ENCODE measurements at places on chromosomes 11 and 22.

DNA sequence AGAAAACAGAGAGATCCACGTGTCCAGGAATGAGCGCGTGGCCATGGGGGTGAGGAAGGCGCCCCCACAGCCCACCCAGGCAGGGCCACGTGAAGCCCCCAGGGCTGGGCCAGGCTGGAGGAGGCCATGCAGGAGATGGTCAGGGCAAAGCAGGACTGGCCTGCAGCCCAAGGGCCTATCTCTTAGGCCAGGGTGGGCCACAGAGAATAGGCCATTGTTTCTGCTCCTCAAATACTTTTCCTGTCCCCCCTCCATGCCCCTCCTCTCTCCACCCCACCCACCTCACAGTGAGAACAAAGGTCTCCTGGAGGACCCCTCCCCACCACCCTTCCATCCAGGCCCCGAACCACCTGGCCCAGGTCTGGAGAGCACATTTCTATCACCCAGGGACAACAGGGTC, 8.3 kb upstream of the CDC42EP1 start:
- no peak for DNase-seq

DNA sequence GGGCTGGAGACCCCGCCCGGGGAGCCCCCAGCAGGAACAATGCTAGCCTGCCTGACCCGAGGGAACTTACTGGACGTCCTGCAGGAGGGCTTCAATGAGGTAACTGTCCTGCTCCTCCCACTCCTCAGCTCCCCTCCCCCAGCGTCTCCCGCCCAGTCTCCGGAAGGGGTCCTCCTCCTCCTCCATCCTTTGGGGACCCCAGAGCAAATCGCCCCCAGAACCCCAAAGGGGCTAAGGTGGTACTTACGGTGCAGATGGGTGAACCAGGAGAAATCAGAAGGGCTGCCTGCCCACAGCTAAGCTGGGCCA, 272 bp downstream of the DIXDC1 start:
- no peak for DNase-seq

GRCh38 chr22:39526736-39527171, 5.8 kb downstream of the RPS19BP1 start:
- DNase-seq: no peak

DNA sequence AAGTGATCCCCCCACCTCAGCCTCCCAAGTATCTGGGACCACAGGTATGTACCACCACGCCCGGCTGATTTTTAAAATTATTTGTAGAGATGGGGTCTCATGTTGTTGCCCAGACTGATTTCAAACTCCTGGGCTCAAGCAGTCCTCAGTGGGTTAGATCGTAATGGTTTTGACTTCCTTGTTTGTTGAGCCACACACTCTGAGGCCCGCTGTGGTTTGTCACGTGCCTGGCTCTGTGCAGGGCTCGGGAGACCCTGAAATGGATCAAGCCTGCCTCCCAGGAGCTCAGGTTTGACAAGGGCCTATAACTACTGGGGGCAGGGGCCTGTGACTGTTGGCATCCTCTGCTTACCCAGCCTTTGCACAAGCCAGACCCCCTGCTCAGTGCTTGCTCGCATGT, 68.1 kb downstream of the MPPED1 start:
- no peak for DNase-seq

DNA sequence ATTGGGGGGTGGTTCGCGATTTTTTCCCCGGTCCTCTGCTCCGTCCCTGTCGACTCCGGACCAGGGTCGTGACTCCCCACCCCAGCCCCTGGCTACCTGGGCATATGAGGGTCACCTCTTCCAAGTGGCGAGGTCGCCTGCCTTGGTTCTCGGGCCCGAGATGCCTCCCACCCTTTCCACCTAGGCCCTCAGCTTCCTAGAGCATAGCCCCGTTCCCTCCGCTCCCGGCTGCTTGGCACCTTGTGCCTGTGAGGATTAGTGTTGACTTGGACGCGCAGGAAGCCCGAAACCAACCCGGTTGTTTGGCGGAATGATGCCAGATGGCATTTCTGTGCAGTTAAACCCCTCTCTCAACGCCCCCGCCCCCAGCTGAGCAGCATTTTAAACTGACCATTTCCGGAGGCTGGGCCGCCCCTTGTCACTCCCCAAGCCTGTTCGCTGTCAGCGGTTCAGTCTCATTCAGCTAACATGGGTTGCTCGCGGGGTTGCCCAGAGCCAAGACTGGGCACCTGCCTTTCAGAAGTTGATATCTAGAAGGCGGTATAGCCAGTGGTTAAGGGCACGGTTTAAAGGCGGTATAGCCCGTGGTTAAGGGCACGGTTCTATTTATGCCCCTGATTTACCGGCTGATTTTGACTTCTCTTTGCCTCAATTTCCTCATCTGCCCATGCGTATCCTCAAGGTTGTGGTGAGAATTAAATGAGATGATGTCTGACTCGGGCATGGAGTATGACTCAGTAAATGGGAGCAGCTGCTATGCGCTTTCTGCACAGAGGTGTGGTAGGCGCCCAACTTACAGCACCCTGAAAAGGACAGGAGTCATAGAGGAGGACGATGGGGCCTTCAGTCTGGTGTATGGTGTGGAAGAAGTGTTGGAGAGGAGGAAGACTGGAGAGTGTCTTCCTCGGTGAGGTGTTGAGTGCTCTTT, 639 bp downstream of the INCENP start:
- peak; percentile 15 for DNase-seq

GRCh38 chr11:69746752-69747742, 28.1 kb downstream of the FGF4 start:
- no peak for DNase-seq

DNA sequence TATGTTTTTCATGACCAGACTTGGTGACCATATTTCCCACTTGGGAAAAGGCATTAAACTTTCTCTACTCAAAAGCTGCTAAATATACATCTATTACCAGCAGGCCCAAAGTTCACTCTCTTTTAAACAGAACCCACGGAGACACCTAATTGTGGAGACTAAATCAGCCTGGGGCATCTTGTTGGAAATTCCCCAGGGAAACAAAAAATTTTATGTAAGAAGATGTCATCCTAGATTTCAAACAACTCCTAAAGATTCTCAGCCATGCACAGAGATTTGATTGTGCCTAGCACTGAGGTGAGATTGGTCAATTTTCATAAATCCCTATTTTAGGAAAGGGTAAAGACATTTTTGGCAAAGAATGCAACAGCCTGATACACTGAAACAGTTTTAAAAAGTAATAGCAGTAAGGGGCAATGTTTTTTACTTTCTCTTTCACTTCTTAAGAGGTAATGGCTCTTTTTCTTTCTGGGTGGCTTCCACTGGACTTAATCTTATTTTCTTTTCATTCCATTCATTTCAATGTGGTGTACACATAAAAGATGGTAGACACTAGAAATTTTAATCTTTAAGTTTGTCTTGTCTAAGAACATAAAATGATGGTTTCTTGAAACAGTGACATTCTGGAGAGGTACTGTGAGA, 9.6 kb downstream of the OR52N2 start:
- DNase-seq: no peak

DNA sequence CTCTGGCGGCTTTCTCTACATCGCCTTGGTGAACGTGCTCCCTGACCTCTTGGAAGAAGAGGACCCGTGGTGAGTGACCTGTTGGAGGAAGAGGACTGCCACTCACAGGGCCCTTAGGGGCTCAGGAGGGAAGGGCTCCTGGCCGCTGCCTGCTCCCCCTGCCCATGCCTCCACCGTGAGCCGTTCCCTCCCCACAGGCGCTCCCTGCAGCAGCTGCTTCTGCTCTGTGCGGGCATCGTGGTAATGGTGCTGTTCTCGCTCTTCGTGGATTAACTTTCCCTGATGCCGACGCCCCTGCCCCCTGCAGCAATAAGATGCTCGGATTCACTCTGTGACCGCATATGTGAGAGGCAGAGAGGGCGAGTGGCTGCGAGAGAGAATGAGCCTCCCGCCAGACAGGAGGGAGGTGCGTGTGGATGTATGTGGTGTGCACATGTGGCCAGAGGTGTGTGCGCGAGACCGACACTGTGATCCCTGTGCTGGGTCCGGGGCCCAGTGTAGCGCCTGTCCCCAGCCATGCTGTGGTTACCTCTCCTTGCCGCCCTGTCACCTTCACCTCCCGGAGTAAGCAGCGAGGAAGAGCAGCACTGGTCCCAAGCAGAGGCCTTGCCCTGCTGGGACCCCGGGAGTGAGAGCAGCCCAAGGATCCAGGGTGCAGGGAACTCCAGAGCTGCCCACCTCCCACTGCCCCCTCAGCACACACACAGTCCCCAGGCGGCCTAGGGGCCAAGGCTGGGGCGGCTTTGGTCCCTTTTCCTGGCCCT, 6.9 kb downstream of the SLC39A13 start:
- no peak for DNase-seq

- DNase-seq: no peak
Measured at GRCh38 chr11:808427-809286, 1.1 kb upstream of the RPLP2 start.

DNA sequence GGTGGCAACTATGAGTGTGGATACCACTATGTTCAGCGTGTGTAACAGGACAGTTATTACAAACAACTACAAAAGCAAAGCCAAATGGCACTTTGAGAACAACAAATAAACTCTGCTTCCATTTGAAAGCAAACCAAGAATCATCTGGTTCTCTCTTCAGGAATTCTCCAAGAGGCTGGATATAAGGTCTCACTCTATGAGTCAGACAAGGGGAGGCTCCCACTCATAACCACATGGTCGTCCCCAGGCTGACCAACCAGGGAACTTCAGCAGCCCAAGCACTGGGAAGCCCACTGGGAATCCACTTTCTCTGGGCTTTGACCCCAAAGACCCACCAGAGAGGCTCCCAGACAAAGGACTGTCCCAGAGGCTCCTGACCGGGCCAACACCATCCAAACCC, 35.3 kb downstream of the DGCR2 start:
- DNase-seq: no peak

- DNase-seq: no peak
Measured at GRCh38 chr11:16012125-16012751, 344.1 kb downstream of the SOX6 start.

- no peak for DNase-seq
Measured at GRCh38 chr11:129973068-129973467, 29.6 kb downstream of the PRDM10 start.

- DNase-seq: no peak
Measured at GRCh38 chr22:46688949-46689348, 49.1 kb downstream of the CERK start.

DNA sequence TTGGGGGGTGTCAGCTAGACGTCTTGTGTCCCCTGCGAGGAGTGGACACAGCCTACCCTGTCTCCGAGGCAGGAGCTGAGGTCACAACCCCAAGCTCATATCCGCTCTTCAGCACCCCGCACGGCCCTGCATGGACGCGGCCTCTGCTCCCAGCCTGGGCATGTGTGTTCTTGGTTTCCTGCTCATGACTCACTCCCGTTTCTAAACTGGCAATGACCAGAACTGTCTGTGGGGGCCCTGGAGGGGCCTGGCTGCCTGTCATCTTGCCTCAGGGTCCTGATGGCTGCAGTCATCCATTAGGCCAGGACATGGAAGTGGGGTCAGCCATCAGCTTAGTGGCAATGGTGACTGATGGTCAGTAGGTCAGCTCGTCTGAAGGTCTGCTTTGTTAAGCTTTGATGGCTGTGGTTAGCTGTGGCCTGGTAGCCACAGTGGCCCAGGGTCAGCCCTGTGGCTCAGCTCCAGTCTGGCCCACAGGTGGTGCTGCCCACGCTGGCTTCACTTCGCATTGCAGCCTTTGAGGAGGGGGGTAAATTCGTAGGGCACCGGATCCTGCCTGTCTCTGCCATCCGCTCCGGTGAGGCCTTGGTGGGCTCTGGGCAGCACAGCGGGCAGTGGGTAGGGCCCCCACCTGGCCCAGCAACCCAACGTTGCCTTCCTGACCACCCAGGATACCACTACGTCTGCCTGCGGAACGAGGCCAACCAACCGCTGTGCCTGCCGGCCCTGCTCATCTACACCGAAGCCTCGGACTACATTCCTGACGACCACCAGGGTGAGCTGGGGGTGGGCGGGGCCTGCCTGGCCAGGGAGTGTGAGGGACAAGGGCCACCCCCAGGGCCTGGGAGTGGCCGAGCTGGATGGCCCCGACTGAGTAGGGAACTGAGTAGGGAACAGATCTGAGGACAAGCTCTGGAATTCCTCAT, 12.0 kb downstream of the PLCB3 start:
- DNase-seq: no peak

DNA sequence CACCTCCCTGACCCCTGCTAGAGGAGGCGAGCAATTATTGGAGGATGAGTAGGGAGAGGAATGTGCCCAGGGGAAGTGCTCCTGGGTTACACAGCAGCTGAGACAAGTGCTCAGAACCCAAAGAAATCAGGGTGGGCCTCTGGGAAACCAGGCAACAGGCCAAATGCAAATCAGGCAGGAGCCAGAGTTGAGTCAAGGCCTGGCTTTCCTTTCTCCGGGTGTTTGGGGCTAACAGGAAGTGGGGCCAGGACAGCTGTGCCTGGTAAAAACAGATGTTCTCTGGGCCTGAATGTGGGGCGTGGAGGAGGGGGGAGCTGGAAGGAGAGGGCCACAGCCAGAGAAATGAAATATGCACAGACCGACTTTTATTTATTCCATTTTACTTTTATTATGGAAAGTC, 22.0 kb downstream of the MFNG start:
- DNase-seq: no peak

- no peak for DNase-seq
Measured at GRCh38 chr11:96373826-96374225, 15.9 kb downstream of the CCDC82 start.

DNA sequence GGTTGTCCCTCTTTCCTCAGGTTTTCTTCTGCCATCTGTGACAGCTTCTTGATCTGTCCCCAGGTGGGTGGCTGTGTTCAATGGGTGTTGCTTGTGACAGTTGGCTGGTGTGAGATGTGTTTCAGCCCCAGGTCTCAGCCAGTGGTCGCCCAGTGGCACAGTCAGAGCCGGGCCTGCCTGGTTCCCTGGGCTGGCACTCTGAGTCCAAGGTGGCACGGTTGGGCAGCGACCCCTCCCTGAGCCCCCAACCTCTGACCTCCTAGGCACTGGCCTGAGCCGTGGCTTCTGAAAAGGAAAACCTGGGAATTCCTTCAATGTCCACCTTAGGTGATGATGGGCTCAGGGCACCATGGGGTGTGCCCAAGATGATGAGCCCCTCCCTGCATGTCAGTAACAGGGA, 14.0 kb upstream of the PRODH start:
- DNase-seq: no peak

DNA sequence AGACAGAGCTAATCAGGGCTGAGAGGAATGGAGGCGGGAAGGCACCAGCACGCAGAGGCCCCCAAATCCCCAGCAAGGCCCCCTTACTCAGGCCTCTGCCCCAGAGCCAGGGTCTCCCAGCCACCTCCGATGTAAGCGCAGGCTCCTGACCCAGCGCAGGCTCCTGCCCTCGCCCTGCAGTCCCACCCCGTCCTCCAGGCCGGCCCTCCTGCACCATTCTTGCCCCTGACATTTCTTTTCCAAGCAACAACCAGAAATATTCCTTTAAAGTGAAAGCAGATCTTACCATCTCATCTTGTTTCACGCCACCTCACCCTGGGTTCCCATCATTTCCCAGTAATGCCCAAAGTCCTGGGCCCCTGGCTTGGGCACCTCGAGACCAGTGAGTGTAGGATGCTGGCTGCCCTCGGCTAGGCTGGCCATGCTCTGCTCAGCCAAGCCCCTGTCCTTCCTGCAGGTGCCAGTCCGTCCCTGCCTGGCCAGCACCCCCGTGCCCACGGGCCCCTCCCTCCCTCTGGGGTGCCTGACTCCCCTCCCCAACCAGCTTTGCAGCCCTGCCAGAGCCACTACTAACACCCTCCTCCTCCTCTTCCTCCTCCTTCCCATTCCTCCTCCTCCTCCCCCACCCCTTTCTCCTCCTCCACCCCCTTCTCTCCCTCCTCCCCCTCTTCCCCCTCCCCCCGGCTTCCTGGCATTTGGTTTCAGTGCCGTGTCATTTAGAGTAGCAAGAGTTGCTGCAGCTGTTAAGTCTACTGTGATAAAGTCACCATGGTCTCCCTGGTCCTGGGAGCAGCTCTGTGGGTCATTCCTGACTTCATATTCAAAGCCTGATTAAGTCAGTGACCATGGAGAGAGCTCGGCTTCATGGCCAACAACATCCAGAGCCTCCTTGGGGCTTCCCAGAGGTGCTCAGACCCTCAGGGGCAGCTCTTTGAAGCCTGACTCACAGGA, 78.7 kb downstream of the PIWIL3 start:
- DNase-seq: no peak
